Renal cortex interstitium (tissue), 15 donors: ENCODE measurements at places on chromosomes 5 and 9. TPM values are rescaled to one million over a fixed set of nuclear protein-coding genes. Genes with fewer than 3 reads are reported as not detected.
A peak's percentile ranks its signal among the peaks of the same experiment; 100 is the strongest.

The INSL4 gene
- polyA plus RNA-seq, result not detected

The TMC1 gene
- polyA plus RNA-seq, result 1.4 TPM

DNA sequence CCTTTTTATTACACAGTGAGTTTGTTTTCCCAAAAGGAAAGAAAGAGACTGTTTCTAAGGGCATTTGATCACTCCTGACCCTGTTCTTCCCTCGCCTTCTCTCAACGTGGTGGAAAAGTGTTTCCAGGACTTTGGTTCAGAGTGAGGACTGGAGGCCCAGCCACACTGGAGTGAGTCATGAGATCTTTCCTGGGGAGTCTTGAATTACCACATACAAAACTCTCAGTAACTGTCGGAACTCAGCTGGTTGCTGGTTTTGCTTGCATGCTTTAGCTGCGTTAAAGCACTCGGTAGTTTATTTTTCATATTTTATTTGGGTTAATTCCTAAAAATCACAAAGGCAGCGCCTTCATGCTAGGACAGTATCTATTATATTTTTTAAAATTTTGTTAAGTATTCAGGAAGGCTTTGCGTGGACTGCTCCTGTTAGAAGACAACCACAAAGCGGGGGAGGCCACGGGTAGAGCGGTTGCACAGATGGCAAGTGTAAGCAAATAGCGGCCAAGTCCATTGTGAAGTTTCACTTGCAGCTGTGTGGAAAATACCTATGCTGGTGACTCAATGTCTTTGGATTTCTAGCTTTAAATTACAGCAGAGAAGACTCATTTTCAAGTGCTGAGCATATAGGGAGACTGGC, 77.7 kb downstream of the ARSB start:
- DNase-seq, result no peak

DNA sequence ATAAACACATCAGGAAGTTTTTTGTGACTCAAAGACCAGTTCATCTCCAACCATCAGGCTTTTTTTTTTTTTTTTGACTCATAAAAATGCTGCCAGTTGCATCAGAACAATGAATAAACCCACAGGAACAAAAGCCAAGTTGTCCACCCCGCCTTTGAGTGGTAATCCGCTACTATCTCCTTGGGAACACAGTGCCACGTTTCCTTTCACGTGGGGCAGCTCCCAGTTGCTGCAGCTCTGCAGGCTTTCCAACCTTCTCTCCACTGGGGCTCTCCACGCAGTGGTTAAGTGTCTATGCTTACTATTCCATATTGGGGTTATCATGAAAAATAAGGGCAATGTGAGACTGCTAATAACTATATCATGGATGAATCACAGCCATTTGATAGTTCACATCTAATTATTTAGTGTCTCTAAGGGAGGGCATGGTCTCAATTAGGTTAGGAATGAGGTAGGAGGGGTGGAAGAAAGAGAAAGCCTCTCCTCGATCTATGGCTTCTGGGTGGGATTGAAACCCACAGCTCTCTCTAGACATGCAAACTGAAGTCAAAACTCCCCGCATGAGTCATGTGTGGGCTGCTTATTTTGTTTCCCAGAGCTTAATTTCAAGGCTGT, 55.8 kb upstream of the ACTBL2 start:
- DNase-seq, result no peak

DNA sequence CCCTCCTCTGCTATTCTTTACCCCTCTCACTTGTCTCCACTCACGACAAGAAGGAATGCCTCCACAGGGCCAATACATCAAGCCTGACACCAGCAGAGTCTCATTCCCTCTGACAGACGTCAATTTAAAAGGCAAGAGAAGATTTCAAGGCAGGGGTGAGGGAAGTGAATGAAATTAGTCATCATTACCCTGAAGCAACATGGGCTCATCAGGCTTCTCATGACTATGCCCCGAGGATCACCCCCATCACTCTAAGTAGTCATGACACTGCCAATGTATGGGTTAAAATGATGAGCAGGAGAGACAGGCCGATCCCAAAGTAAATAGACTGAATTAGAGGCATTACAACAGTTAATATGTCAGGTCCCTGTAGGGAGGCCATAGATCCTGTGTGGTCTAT, 504.4 kb downstream of the TLE4 start:
- DNase-seq, result no peak

DNA sequence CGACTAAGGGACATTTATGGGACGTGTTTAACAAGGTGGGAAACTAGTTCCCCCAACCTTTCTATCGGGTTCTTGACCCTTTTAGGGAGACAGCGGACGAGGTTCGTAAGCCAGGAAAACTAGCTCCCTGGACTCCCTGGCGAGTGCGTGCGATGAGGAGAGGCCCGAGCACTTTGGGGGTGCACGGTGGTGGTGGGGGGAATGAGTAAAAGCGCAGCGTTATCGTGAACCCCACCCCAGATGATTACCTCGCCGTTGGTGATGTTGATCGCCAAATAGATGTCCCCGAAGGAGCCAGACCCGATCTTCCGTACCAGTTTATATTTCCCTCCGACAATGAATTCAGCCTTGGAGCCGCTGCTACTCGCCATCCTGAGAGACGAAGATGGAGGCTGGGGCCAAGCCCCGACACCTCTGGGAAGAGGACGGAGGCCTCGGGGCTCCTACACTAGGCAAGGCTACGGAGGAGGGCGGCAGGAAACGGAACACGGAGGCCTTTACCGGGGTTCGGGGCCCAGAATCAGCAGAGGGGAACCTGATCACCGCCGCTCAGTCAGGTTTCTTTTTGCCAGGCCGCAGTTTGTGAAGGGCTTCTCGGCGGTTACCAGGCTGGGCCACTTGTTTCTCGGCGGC, 529 bp downstream of the CSNK1A1 start:
- no peak for DNase-seq

GRCh38 chr5:54645882-54646355, 128.4 kb downstream of the SNX18 start:
- no peak for DNase-seq

DNA sequence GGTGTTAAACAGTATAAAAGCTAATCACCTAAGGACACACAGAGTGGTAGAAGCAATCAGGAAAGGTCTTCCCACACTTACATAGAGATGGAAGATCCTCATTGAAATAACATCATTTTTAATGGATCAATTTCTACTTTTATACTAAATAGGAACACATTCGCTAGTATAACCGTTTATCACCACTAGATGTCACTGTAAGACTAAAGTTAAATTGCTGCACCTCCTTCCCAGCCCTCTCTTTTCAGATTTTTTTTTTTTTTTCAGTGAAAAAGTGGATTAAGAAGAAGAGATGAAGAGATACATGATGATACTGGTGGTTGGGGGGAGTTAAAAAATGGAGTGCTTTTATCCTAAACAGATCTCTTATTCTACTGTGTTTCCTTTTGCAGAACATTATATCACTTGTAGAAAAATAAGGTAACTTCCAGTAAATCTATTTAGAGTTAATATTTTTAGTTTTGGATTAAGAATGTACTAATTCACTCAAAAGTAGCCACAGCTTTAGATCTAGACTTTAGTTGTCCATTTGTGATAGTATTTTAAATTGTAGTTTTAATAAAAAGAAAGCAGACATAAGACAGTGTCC, 116.9 kb upstream of the ARRDC3 start:
- DNase-seq, result peak; percentile 24
